ENCODE measurements at places on chromosomes 12 and 14.
A peak's percentile ranks its signal among the peaks of the same experiment; 100 is the strongest.

- DNase-seq, result no peak
Observed at GRCh38 chr12:121932914-121933521, 14.6 kb downstream of the CFAP251 start.

GRCh38 chr14:79483477-79484388 is 727.6 kb downstream of the DIO2 start:
- no peak for DNase-seq

GRCh38 chr12:94705676-94706075 is 55.3 kb upstream of the TMCC3 start:
- no peak for DNase-seq

DNA sequence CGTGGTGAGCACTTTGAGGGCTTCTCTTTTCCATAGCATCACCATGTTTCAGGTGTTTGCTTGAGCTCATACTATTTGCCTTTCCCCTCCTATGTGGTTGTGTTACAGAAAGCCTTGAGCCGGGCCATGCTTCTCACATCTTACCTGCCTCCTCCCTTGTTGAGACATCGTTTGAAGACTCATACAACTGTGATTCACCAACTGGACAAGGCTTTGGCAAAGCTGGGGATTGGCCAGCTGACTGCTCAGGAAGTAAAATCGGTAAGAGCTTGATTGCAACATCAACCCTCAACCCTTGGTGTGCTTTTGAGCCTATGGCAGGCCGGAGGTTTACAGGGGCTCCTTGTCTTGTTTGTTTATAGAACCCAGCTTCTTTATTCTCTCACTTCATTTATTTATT is 8.1 kb downstream of the LETMD1 start:
- DNase-seq, result peak; percentile 57

GRCh38 chr14:71692496-71692895 is 239.7 kb upstream of the RGS6 start:
- DNase-seq, result peak; percentile 33

DNA sequence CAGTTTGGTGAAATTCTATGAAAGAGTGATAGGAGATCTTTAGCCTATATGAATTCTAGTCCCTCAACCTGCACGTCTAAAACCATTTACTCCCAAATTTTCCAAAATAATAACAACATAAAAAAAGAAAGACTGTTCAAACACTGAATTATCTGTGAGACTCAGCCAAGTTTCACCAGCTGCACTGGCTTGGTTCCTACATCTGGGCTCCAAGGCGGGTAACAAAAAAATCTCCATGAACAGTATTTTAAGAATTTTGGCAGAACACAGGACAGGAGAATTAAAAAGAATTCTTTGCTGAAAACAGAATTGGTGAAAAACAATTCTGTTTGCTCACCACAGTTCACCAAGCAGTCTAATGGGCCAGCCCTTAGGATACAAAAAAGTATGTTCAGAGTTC is 536.8 kb upstream of the ATP2B1 start:
- DNase-seq, result no peak

DNA sequence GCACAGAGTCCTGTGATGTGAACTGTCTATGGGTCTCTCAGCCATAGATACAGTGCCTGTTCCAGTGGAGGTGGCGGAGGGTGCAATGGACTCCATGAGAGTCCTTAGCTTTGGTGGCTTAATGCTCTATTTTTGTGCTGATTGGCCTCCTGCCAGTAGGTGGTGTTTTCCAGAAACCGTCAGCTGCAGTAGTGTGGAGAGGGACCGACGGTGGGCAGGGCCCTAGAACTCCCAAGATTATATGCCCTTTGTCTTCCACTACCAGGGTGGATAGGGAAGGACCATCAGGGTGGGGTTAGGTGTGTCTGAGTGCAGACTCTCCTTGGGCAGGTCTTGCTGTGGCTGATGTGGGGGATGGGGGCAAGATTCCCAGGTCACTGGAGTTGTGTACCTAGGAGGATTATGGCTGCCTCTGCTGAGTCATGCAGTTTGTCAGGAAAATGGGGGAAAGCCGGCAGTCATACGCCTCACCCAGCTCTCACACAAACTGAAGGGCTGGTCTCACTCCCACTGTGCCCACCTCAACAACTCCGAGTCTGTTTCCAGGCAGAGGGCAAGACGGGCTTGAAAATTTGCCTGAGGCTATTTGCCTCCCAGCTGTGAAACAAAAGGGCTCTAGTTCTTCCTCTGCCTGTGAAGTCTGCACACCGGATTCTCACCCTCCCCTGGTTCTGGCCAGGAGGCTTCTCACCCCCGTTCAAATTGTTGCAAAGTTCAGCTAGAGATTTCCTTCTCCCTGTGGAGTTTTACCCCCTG is 24.9 kb upstream of the ZDHHC17 start:
- DNase-seq, result no peak

DNA sequence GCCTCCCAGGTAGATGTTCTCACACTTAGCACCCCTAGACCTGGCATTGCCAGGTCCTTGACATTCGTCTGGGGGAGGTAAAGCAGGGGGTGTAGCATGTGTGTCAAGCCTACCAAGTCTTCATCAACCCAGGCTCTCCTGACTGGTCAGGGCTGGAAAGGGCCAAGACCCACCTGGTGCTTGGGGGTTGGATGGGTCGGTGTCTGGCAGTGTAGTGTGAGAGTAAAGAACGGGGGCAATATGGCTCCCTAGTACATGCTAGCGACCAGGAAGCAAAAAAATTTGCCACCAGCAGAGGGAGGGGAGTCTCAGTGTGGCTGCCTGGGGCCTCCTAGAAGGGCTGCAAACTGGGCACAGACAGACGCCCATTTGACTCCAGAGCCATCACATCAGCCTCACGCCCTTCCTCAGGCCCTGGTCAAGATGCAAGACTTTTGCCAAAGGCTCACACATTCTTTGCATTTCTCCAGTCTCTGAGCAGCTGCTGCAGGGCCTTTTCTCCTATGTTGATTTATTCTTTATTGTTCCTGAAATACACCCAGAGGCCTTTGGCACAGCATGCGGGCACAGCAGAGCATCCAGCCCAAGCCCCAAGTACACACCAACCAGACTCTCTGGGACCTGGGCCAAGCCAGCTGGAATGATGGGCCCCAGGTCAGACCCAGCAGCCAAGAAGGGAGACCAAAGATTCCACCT is 38.3 kb upstream of the PNMA1 start:
- peak; percentile 96 for DNase-seq

DNA sequence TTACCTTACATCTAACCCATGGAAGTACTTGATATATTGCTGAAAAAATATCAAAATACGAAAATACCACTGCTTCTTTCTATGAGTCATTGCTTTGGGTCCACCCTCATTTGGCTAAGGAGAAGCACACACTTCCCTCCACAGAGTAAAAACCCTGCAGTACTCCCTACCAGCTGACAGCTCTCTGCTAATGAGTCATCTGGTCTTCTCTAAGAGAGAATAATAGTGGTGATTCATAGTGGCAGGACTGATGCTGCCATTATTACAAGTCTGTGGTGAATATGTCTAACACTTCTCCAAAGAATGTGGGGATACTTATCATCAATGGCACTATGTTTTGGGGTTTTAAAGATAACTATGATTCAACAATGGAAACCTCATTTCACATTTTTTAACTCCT is 90.7 kb downstream of the PPFIA2 start:
- peak; percentile 63 for DNase-seq

GRCh38 chr12:44627387-44628166 is 248.5 kb downstream of the NELL2 start:
- no peak for DNase-seq

DNA sequence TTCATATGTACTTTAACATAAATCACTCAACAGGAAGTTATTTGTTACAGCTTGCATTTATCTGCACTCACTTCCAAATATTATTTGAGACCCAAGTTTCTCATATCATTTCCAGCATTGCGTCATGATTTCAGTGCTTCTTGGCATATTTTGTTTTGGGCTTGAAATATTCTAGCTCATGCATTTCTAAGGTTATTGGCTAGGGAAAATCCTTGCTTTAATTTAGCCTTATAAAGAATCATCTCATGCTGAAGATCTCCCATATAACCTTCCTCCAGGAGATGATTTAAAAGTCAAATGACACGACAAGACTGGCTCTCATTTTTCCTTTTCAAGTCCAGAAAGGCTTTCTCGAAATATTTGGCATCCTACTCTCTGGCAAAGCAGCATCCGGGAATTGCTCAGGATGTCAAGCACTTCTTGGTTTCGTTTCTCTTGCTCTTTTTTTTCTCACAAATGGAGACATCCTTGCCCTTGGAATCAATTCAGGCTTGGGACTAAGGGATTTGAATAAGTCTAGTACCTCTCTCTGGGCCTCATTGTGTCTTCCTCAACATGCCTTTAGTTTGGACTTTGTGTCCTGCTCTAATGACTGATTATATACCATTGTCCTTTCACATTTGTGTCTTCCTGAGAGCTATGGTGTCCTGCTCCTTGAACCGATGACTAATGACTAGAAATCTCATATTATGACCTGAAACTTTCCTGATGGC is 295.0 kb downstream of the RMST start:
- no peak for DNase-seq

DNA sequence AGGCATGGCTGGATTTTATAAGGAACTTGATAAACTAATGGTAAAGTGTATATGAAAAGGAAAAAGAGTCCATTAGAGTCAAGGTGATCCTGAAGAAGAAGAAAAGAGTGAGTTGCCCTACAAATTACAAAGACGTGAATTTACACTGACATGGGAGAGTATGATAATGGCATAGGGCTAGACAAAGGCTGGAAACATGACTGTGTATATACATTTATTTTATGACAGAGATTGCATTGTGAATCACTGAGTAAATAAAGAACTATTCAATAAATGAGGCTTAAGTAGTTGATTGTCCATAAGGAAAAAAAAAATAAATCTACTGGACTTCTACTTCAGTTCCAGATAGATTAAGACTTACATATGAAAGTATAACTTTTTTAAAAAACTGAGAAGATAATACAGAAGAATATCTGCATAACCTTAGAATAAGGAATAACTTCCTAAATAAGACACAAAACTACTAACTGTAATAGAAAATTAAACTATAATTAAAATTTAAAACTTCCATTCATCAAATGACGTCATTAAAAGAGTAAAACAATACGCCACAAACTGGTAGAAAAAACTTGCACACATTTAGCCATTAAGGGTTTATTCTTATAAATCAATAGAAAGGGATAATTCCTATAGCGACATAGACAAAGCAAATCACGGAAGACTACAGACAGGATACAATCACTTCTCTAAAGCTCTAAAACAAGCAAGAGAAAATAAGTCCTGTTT is 278.5 kb downstream of the NOVA1 start:
- DNase-seq, result no peak

- DNase-seq, result peak; percentile 53
Observed at GRCh38 chr12:54201001-54201794, 12.4 kb upstream of the SMUG1 start.

- no peak for DNase-seq
Observed at GRCh38 chr14:94472842-94473241, 3.2 kb downstream of the SERPINA9 start.

DNA sequence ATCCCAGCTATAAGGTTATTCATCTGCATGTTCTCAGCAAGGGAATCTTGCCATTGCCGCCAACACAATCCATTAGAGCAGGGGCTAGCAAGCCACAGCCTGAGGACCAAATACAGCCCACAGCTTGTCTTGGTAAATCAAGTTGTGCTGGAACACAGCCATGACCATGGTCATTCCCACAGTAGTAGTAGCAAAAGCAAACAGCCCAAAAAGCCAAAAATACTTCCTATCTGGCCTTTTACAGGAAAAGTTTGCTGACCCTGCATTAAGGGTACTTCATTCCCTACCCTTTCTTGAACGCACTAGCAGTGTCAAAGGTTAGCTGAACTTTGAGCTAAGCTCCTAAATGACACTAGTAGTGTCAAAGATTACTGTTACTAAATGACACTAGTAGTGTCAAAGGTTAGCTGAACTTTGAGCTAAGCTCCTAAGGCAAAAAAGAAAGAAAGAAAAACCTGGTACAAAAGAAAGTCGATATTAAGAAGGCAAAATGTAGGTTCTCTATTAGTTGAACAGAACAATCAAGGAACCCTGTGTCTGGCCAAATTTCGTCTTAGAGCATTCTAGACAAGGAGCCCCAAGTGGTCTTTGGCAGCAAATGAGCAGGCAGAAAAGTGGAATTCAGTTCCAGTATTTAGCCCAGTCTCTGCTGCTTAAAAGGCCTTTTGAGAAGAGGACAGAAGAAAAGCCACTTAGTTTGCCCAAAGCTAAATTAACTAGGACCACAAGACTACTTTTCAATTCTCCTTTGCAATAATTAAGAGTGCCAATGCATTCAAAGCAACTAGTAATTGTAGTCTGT is 67.7 kb downstream of the NT5DC3 start:
- no peak for DNase-seq

GRCh38 chr14:31926123-31926522 is 151.0 kb upstream of the ARHGAP5 start:
- peak; percentile 35 for DNase-seq

DNA sequence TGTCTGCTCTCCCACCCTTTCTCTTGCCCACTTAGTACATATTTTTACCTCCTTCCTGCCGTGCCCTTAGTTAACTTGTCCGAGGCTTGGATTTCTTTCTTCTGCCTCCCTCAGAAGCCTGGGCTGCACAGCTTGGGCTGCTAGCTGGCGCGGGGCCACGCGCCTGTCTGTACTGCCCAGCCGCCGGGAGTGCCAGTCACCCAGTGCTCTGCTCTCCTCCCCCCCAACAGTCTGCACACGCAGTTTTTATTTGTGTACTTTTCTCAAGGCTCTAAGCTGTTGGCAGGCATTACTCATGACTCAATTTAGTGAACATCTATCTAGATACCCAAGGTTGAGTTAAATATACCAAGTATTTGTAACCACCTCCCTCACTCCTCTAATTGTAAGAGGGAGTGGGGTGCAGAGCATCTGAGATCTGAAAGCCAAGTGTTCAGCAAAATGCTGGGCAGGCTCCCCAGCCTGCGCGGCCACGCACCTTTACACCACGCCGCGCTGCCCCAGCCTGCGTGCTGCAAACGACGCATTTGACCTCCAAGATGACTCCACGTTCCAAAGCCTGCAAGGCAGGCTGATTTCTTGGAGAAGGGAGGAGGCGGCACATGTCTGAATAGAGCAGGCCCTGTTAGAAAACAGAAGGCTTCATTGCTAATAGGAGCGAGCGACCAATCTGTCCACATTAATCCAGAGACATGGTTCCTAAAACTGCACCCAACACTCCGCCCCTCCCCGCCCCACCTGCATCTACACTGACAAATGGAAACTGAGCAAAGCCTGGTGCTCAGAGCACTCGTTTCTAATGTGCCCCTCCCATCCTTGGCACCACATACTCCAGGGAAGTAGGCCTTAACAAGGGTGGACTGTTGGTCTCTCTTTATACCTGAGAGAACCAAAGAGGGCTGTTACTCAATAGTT is 18.2 kb upstream of the CACNA2D4 start:
- DNase-seq, result peak; percentile 73

GRCh38 chr14:50864237-50864636 is 7.6 kb upstream of the ABHD12B start:
- DNase-seq, result no peak

DNA sequence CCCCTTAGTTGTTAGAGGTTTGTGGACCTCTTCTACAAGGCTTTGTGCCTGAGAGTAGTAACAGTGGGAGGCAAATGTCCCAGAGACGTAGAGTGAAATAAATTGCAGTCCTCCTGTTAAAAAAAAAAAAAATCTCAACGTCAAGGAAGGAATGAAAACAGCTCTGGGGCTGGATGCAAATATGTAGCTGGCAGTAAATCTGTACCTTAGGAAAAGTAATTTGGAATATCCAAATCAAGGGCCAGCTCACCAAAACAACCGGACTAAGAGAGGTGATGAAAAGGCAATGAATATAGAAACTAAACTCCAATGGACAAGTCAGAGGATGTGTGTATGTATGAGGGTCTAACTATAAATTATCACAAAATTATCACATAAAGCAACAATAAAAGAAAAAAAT is 27.0 kb downstream of the SINHCAF start:
- no peak for DNase-seq

Data from fibroblast of gingiva (primary cell).